NCI-H524 treated with DMSO at 0.1 percent for 48 hours (cell line): ENCODE measurements at places on chromosomes 1 and 21.

DNA sequence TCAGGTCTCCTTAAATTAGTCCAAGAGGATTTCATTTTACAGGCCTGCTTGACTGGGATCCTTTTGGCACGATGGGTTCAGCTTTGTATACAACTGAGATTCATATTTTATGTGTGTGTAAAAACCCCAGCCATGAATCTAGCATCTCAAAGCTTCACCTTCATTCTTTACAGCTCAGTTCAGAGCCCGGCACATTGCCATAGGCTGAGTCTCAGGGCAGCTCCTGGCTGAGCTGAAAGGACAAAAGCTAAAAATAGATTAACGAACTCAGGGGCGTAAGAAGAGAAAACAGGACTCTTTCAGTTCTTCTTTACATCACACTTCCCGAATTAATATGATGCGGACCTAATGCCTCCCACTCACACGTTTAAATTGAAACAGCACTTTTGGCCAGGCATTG lies 262.8 kb upstream of the PBX1 start:
- DNase-seq: no peak

- DNase-seq: no peak
Observed at GRCh38 chr1:75579046-75579445, 31.9 kb downstream of the SLC44A5 start.

- DNase-seq: no peak
Observed at GRCh38 chr1:218971156-218971555, 202.5 kb upstream of the LYPLAL1 start.

GRCh38 chr1:70277875-70278274 lies 56.7 kb downstream of the SRSF11 start:
- DNase-seq: no peak

- DNase-seq: no peak
Observed at GRCh38 chr1:112833806-112834205, 118.7 kb upstream of the PPM1J start.

DNA sequence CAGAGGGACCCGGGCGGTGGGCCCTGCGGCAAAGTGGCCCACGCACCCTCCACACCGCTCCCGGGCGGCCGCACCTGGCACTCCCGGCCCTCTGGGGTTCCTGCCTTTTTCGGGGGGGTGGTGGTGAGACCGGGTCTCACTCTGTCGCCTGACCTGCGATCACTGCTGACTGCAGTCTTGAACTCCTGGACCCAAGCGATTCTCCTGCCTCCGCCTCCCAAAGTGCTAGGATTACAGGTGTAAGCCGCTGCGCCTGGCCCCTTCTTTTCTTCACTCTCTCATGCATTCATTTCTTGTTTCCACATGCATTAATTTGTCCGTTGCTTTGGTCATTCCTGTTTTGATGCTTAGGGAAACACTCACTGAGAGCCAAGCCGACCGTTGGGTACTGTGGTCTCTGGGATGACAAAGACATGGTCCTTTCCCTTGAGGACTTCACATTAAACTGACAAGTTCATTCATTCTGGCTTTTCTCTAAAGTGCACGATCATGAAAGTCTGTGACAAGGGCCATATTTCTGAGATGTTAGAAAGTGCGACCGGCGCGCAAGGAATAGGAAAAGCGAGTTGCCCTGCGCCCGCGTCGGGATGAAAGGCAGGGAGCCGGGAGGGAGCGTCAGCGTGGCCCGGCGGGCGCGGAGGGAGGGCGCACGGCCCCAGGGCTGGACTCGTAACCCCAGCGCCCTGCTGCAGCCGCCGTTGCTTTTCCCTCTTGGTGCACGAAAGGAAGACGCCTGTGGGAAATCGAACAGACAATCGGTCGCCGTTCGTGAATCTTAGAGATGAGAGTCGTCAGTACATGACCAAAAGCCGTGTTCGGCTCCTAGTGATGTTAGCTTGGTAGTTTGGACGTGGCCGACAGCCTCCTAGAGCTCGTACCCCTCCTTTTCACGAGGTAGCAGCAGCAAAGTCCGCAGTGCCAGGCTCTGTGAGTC lies 1.0 kb upstream of the MCOLN2 start:
- no peak for DNase-seq

DNA sequence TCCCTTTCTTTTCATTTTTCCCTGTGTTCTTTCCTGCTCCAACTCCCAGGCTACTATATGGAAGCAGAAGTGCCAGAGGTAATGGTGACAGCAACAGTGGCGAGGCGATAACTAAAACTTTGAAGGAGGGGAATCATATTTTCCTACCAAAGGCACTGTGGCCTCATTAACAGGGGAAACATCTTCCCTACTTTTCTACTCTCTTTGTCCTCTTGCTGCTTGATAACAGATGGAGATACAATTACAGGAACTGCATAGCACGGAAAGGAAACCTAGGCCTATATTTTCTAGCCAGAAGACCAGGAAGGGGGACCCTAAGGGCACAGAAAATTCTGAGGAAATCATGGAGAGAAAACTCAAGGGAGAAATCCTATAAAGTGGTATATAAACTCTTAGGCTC lies 42.3 kb downstream of the SASS6 start:
- DNase-seq: no peak

GRCh38 chr1:210260096-210260495 lies 27.5 kb downstream of the SERTAD4 start:
- no peak for DNase-seq

DNA sequence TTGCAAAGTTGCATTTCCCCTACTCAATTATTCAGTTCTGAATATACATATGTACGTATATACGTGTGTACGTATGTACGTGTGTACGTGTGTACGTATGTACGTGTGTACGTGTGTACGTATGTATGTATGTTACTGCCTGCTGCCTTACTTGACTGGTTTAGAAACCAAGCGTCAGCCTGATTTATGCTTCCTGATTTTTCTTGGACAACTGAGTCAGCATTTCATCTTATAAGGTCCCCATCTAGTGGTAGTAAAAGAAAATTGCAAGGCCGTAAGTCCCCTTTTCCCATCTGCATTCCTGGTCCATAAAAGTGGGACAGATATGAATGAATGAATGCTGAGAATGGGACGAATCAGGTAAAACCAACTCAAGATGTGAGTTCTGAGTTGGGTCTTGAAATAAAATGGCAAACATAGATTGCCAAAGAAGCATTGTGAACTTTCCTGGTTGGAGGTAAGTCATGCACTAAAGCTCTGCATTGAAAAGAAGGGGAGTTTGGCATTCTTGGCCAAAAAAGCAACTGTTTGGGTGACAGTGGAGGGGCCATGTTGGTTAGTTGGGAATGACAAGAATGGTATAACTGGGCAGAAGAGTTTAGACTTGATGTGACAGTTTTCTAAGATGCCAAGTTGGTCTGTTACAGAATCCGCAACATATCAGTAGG lies 76.4 kb upstream of the DNAH14 start:
- peak; percentile 7 for DNase-seq

- no peak for DNase-seq
Observed at GRCh38 chr1:241266121-241266520, 90.9 kb downstream of the RGS7 start.

DNA sequence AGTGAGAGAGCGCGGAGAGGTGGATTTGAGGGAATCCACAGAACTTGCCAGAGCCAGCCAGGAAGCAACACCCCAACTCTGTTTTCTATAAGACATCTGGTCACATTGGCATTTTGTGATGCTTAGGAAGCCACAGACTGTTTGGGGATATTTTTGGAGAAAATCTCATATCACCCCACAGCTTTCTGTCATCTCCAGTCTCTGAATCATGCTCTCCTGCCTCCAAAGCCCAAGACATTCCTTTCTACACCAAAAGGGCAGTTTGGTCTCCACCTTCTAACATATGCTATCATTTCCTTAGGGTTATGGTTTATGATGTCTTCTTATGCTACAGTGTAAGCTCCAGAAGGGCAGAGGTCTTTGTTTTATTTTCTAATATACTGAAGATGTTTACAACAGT lies 14.4 kb upstream of the BCL10 start:
- DNase-seq: no peak

- no peak for DNase-seq
Observed at GRCh38 chr21:15034126-15034853, 30.5 kb downstream of the NRIP1 start.
